A549 treated with Mapracorat at 1 μM for 4 hours (cell line): ENCODE measurements at places on chromosomes 1 and 21. TPM values are rescaled to one million over a fixed set of nuclear protein-coding genes. Genes with fewer than 3 reads are reported as not detected.

LCE6A gene
- total RNA-seq, result not detected in 5 replicates

PPFIA4 gene
- total RNA-seq, result 0.29 to 0.89 TPM (median 0.45 TPM) in 5 replicates

ZNF593OS gene
- total RNA-seq, result 0.65 TPM in 1 of 5 replicates, not detected in the others

NCMAP gene
- total RNA-seq, result 0.03 to 0.07 TPM (median 0.04 TPM) in 4 of 5 replicates, not detected in the other
